NCI-H226 (cell line): ENCODE measurements at places on chromosomes 1 and 21.

- no peak for DNase-seq
Observed at GRCh38 chr21:31599563-31599962, 59.9 kb upstream of the SOD1 start.

DNA sequence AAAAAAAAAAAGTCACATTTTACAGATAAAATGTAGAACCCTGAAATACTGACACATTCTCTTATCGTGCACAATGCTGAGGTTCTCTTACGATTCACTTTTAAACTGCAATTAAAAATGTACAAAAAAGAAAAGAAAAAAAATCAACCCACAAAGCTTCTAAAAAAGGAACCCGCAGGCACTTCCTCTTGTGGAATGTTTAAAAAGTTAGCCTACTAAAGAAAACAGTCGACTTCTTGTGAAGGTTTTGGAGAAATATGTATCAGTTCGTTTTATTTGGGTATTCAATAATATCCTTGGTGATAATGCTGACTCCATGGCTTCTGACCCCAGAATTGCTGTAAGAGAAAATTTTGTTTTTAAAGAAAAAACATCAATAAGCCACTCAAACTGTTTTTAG lies 10.2 kb downstream of the HNRNPU start:
- no peak for DNase-seq

DNA sequence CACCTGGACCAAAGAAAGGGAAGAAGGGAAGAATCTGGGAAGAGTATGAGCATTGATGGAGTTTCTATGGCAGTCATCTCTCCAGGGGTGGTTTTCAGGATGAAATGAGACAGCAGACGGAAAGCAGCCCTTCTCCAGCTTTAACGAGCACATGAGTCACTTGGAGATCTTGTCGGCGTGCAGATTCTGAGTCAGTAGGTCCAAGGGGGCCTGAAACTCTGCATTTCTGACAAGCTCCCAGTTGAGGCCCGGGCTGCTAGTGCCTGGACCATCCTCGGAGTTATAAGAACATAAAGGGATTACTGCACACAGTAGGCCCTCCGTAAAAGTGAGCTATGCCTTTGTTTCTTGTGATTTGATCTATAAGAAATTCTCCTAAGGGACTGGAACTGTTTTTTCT lies 17.6 kb downstream of the HSPG2 start:
- DNase-seq, result no peak

GRCh38 chr1:2968471-2968881 lies 52.8 kb upstream of the ACTRT2 start:
- DNase-seq, result no peak

DNA sequence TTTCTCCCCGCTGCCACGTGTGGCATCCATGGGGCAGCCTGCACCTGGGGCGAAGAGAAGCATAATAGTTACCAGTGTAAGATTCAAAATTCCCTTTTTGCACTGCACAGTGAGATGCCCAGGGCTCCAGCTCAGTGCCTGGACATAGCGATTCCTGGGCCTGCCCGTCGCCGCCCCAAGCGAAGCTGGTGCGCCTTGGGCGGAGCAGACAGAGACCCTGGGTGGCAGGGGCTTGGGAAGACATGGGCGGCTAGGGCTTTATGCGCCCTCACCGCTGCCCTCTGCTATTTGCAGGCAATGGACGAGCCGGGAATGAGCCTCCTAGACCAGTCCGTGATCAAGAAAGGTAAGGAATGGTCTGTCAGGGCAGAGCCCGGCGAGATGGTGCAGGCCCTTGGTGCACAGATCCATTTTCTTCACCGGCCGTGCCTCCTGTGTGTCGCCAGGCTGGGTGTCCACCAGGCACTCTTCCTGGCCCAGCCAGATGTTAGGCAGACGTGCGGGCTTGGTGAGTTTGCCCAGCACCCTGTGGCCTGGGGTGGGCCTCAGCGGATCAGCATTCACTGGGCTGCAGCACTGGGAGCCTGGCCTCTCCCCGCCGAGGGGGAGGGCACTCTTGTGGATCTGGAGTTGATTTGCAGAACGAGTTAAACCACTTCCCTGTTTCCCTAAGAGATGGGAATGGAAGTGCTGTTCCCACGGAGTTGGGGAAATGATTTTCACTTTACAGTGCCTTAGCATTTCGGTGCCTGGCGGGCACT lies 1.7 kb downstream of the TFAP2E start:
- no peak for DNase-seq

DNA sequence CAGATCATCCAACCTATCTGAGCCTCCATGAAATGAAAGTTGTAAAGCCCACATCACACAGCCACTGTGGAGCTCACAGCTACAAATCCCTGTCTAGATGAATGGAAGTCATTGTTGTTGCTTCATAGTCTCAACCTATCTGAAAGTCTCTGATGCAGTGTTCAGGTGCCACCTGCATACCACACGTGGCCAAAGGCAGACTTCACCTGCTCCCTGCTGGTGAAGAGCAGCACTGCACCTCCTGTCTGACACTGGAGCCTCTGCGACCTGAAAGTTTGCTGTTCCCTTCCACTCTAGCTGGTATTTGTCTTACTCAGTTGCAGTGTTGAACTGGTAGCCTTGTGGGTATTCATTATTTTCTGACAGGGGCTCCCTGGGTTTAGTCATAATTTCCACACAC lies 18.4 kb downstream of the LORICRIN start:
- peak; percentile 12 for DNase-seq

GRCh38 chr1:32390904-32391870 lies 3.1 kb downstream of the BSDC1 start:
- DNase-seq, result no peak

DNA sequence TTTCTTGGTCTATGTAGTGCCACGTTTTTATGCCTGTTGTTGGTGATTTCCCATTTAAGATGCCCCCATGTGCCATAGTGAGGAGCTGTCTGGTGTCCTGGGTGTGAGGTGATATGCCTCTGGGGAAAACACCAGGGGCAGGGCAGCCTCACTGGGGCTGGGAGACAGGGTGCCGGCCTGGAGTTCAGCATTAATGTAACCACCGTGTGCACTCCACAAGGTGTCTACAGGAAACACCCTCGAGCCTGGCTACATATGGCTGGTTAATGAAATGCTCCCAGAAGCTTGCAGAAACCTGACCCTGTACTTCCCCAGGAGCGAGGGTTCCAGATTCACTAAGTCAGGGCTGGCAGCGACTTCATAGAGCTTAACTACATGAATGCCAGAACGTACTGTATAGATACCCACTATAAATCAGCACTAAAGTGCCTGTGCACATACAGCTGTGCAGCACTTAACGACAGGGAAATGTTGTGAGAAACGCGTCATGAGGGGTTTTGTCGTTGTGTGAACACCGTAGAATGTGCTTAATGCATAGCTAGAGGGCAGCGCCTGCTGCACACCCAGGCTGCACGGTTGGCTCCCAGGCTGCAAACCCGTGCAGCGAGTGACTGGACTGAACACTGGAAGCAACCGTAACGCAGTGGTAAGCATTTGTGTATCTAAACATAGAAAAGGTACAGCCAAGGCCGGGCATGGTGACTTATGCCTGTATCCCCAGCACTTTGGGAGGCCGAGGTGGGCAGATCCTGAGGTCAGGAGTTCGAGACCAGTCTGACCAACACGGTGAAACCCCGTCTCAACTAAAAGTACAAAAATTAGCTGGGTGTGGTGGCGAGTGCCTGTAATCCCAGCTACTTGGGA lies 10.4 kb downstream of the TFF2 start:
- no peak for DNase-seq

DNA sequence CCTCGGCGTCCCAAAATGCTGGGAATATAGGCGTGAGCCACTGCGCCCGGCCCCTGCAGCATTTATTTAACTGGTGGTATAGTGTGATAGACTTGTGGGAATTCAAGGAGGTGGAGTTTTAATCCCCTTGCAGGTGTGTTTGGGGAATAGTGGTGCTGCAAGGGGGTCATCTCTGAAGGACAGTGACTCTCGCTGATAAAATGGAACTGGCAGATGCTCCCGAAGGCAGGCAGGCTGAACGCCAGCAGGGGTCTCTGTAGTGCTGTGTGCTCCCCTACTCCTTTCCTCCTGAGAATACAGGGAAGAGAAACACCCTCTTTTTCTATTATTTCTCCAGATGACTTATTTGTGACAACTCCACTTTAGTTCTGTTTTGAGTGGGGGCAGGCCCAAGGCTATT lies 4.0 kb downstream of the OSCP1 start:
- DNase-seq, result no peak

GRCh38 chr21:35963920-35964451 lies 96.3 kb downstream of the SETD4 start:
- peak; percentile 7 for DNase-seq

GRCh38 chr21:43811262-43812105 lies 22.1 kb downstream of the RRP1 start:
- DNase-seq, result no peak

GRCh38 chr21:20469361-20469760 lies 528.8 kb upstream of the NCAM2 start:
- no peak for DNase-seq

DNA sequence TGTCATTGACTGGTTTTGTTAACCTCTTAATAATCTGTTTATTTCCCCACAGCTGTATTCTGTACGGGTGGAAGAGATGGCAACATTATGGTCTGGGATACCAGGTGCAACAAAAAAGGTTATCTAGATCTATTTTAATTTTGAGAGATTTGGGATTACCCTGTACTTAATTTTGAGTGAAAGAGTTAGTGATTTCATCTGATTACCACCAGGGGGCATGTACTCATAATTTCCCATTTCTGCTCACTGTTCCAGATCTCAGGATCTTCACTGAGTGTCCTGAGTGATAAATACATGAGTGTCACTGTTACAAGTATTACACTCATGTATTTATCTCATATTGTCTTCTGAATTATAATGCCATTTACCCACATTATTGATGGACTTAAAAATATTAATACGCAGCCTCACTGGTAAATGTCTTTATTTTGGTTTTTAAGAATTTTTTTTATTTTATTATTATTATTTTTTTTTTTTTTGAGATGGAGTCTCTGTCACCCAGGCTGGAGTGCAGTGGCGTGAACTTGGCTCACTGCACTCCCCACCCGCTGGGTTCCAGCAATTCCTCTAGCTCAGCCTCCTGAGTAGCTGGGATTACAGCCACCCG lies 27.4 kb downstream of the DTL start:
- DNase-seq, result no peak

GRCh38 chr1:110634455-110635311 lies 28.5 kb upstream of the KCNA2 start:
- peak; percentile 3 for DNase-seq

DNA sequence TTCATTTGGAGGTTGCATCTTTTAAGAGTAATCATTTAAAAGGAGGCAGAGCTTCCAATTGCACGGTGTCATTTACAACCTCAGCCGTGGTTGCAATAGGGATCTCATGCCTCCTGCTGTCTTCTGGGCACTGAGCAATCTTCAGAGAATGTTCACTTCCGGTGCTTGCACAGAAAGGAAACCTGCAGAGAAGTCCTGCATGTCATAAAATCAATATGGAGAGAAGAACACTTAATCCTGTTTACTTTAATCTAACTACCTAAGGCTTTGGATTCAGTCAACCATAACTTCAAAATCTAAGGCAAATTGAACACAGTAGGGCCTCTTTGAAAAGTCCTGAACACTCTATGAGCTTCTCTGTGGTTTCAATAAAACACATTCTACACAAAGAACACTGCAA lies 11.3 kb upstream of the MAP10 start:
- DNase-seq, result peak; percentile 1

- DNase-seq, result no peak
Observed at GRCh38 chr21:29174607-29175013, 44.2 kb downstream of the MAP3K7CL start.

- DNase-seq, result no peak
Observed at GRCh38 chr1:212544110-212544509, 64.5 kb upstream of the ATF3 start.

DNA sequence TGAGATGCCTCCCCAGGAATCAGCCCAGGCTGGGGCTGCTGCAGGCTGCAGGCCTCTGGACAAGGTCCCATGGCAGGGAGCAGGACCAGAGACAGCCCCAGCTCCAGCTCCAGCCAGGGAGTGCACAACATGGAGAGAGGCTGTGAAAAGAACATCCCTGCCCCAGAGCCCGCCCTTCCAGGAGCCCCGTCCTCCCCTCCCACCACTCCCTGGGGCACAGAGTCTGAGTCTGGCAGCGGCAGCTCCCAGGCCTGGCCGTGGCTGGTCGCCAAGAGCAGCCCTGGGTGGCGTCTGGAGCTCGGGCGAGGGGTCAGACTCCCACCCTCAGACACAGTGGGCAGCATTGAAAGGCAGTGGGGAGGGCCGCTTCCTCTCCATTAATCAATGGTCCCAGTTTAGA lies 37.8 kb downstream of the MEGF6 start:
- DNase-seq, result no peak

DNA sequence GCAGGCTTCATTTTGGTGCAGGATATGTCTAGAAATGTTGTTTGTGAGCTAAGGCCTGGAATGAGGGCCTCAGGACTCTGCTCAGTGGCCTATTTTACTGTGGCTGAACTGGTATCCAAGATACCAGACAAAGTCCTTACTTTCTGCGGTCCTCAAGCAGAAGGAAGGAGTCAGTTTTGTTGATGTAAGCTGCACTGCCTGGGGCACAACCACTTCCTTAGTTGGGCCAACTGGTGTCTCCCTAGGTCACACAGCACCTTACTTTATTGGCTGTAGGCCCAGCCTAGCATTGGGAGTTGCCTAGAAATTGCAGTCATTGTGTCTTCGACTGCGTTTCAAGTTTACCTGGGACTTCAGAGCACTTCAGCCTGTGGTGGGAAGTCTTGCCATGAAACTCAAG lies 1322.7 kb downstream of the AMY1C start:
- no peak for DNase-seq

DNA sequence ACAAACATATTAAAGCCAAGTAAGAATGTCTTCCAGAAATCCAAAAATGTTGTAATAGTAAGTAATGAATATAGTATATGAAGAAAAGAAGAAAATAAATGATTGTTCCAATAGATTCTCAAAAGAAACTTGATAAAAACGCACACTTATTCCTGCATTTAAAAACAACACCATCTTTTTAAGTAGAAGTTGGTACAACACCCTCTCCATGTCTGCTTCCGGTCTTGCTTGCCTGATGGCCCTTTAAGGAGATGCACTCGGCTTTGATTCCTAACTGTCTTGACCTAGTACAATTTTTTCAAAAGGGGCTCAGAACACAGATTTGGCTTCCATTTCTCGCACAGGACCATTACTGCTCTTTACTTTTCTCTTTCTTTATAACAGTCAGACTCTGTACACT lies 9.0 kb downstream of the CLCA1 start:
- DNase-seq, result no peak
